ENCODE measurements at places on chromosomes 4 and X.

DNA sequence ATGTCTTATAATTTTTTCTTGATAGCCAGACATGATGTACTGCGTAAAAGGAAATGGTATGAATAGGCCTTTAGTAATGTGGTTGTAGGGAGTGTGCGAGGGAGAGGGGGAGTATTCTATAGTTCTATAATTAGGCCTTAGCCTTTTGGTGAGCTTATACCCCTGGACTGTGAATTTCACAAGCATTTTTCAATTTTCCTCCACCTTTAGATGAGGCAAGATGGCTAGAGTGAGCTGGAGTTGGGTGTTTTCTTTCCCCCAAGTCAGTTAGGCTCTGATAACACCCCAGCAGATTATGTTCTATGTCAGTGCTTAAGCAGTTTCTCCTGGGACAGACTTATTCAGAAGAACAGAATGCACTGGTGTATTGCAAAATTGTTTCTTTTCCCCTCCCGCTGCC lies 210.2 kb upstream of the NPY2R start:
- DNase-seq, result no peak

DNA sequence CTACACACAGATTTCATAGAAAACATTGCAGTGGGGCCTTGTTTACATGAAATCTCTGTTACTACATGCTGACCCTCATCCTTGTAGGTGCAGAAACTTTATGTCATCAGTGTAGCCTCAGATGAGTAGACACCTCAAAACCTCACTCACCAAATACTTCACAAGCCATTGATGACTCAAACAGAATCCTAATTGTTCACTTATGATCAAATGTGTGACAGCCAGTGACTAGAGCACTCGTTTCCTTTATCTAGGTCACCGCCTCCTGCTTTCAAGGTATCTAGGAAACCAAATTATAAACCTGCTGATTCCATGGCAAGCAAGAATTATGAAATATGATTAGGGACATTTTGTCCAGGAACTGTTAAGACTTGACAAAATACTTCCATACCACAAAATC lies 255.8 kb upstream of the GPRIN3 start:
- DNase-seq, result no peak

DNA sequence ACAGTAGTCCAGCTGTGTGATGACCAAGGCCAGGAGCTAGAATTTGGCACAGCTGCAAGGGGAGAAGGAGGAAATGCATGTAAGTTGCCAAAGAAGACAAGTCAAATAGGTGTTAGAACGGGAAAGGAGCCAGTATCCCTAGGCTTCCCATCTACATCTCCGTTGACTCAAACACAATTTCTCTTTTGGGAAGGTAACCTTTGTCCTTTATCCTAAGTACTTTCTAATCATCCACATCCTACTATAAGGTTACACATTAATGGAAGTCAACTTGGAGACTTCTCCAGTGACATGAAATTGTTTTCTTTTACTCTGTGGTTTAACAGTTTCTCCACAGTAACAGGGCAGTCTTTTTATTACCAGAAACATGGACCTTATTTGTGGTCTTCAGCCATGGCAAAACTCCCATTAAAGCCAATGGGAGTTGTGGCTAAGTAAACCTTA lies 620.0 kb downstream of the ANKRD50 start:
- DNase-seq, result no peak

GRCh38 chrX:18666614-18667013 lies 5.3 kb downstream of the RS1 start:
- DNase-seq, result no peak

DNA sequence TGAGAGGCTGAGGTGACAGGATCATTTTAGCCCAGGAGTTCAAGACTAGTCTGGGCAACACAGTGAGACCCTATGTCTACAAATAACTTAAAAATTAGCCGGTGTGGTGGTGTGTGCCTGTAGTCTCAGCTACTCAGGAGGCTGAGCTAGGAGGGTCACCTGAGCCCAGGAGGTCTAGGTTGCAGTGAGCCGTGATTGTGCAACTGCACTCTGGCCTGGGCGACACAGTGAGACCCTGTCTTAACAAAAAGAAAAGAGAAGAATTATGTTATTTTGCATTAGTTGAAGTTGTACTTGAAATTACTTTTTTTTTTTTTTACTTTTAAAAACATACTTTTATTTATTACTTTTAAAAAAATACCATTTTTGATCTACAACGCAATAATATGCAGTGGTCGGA lies 21.8 kb upstream of the TADA2B start:
- DNase-seq, result no peak

DNA sequence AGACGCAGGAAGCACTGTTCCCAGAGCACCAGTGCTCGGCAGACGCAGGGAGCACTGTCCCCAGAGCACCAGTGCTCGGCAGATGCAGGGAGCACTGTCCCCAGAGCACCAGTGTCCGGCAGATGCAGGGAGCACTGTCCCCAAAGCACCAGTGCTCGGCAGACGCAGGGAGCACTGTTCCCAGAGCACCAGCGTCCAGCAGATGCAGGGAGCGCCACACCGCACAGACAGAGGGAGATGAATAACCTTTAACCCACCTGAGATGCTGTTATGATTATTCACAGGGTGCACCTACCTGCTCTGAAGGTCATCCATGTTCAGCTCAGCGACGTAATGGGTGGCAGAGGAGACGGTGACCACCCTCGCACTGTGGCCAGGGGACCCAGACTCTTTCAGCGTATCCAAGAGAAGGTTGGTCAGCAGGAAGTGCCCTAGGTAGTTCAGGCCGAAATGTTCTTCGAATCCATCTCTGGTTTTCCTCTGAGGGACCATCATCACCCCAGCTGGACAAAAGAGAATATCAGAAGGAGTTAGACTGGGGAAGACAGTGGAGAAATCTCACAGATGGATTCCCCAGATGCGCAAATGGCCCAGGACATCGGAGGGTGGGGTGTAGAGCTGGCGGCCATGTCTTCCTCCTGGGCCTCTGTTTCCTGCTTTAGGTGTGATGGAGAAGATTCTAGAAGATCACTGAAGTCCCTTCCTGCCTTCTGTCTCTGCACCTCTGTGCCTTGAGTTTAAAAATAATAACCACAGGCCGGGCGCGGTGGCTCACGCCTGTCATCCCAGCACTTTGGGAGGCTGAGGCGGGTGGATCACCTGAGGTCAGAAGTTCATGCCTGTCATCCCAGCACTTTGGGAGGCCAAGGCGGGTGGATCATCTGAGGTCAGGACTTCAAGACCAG lies 234.1 kb downstream of the DHRSX start:
- no peak for DNase-seq

DNA sequence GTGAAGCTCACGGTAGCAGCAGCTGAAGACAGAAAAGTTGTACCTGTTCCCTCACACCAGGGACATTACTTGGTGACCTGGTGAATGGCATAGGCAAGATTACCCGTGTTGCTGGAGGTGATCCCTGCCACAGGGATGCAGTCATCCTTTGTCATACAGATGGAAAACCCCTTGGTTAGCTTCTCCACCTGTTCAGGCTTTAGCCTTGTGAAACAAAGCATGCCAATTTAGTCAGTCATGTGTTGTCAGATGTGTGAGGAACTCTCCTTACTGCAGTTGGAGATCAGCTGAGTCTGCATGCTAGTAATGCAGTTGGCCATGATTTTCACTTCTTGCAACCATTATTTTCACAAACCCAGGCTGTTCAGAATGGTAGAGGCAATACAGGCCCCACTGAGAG lies 41.0 kb downstream of the AMELX start:
- no peak for DNase-seq

GRCh38 chr4:76441881-76442280 lies 6.9 kb downstream of the SHROOM3 start:
- DNase-seq, result no peak

- no peak for DNase-seq
These were observed 170.5 kb downstream of the SLC39A8 start for GRCh38 chr4:102174719-102175189.

- DNase-seq, result no peak
These were observed 16.1 kb upstream of the CRMP1 start for GRCh38 chr4:5908876-5909427.

DNA sequence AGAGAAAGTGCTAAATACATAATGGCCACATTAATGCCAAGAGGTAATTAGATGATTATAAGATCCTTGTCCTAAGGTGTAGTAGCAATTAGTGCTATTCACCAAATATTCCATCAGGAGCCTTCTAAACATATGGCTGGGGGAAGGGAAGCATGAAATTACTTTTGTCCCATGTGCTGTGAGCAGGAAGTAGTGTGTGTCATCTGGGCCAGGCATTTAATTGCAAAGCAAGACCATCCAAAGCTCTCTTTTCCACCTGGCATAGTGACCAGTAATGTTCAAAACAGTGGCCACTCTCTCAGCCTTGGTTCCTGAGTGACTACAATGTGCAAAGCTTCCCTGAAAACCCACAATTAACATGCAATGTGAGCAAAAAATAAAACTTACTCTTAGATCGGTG lies 144.2 kb upstream of the FAM241A start:
- DNase-seq, result no peak

GRCh38 chr4:38624311-38624710 lies 39.7 kb upstream of the KLF3 start:
- no peak for DNase-seq

DNA sequence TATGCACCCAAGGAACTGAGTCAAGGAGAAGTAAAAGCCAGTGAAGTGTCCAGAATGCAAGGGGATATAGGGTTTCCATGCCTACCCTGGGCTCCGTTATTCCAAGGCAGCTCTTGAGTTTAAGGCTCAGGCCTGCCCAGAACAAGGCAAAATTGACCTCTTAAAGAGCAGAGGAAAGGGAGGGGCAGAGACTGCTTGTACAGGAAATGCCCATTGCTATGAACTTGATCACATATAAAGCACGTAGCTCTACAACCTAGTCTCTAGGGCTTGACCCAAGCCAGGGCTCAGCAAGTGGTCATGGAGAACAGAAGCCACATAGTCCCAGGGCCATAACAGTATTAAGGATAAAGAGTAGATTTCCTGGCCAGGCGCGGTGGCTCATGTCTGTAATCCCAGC lies 58.2 kb upstream of the MSN start:
- no peak for DNase-seq

GRCh38 chrX:1673337-1673736 lies 58.5 kb downstream of the ASMT start:
- DNase-seq, result no peak

DNA sequence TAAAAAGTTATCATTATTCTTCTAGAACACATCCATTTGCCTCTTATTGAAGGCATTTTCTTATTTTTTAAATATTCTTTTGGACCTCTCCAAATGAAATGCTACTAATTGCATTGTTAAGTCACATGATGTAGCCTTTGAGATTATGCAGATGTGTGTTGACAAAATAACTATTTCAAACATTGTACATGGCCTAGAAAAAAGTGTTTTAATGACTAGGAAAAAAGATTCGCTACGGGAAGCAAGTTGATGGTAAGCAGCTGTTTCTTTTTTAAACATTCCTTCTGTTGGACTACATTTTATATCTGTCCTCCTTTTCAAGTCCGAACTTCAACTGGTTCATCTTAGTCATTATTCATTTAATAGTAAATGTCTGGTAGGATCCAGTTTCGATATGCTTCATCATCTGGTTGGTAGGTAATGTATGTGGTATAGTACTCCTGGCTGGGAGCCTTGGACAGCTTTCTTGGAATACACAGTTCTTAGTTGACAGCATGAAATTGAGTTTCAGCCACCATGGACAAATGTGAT lies 34.3 kb upstream of the GUCY1A1 start:
- no peak for DNase-seq

- peak; percentile 15 for DNase-seq
These were observed at the start of gene CCNQ for GRCh38 chrX:153598541-153599191. Gene CCNQ (minus strand): TSS chrX:153599139. CDS start chrX:153599073, 66 bp downstream.

- DNase-seq, result no peak
These were observed 175.4 kb upstream of the MBNL3 start for GRCh38 chrX:132664273-132664672.

- no peak for DNase-seq
These were observed 7.3 kb downstream of the GRPEL1 start for GRCh38 chr4:7060346-7061150.

DNA sequence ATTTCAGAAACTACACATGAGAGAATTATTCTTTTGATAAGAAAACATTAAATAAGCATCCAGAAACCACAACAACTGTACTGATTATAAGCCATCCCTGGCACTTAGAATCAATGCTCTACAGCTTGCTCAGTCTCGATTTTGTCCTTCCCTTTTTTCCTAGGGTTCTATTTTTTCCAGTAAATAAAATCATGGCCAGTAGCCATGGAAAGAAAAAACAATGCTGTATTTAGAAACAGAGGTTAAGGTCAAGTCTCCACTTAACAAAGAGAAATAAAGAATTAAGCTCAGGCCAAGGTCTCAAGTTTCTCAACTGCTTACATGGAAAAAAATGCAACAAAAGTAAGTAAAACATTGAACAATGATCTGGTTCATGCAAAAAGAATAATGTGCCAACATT lies 38.7 kb upstream of the GRID2 start:
- DNase-seq, result no peak

DNA sequence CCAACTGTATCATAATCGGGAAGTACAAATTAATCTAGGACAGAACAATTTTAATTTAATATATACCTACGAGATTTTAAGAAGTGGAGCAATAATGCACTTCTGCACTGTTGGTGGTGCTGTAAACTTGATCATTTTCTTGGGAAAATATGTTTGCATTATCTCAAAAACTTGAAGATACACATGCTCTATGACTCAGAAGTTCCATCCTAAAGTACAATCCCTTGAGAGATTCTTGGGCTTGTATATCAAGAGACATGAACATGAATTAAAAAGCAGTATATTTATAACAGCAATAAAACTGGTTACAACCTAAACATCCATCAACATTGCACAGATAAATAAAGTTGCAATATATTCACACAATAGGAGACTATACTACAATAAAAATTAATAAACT lies 168.8 kb downstream of the CLCN4 start:
- no peak for DNase-seq

- no peak for DNase-seq
These were observed 7.7 kb upstream of the SLAIN2 start for GRCh38 chr4:48333587-48333986.

- DNase-seq, result no peak
These were observed 434.2 kb upstream of the AMOT start for GRCh38 chrX:113274791-113275190.

DNA sequence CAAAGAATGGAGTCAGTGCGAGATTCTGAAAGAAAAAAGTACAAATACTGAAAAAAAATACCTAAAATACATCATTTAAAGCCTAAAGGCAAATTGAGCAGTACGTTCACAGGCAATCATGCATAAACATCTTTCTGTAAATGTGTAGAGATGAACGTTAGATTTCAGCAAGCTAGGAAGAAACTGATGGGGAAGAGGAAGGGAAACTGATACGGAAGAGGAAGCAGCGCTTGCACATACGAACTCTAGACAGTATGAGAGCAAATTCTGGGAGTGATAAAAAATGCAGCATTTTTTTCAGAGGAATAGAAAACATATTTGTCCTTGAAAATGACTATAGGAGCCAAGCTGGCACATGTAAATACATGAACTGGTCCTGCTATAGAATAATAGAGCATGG lies 9.4 kb downstream of the ANKRD50 start:
- DNase-seq, result no peak

- no peak for DNase-seq
These were observed 194.7 kb downstream of the CPEB2 start for GRCh38 chr4:15197005-15197404.

- DNase-seq, result no peak
These were observed 116.1 kb downstream of the FAM53A start for GRCh38 chr4:1567808-1568581.

- no peak for DNase-seq
These were observed 205.1 kb downstream of the RAPGEF2 start for GRCh38 chr4:159307929-159308328.

- DNase-seq, result no peak
These were observed 155.5 kb downstream of the EMCN start for GRCh38 chr4:100362366-100362765.

Measured in T-helper 17 cell (primary cell).